Substantia nigra (tissue), 51 donors: ENCODE measurements at places on chromosomes 12 and 14.

GRCh38 chr12:30155001-30155730 is 371.4 kb upstream of the TMTC1 start:
- DNase-seq = no peak

DNA sequence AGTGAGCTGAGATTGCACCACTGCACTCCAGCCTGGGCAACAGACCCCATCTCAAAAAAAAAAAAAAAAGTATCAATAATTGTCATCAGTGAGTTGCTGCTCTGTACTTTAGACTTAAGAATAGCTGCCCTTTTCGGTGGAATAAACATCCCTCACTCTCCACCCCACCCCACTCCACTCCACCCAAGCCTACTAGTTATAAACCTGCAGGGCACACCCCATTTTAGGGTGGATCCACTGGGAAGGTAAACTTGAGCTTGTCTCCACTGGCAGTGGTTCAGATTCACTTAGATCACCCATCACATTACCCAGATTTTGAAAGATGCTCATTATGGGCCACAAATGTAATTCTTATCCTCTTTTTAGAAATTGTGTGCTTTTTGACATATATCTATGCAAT is 106.4 kb downstream of the GPR135 start:
- no peak for DNase-seq

- DNase-seq = no peak
Measured at GRCh38 chr14:66115740-66116502, 370.2 kb upstream of the CCDC196 start.

DNA sequence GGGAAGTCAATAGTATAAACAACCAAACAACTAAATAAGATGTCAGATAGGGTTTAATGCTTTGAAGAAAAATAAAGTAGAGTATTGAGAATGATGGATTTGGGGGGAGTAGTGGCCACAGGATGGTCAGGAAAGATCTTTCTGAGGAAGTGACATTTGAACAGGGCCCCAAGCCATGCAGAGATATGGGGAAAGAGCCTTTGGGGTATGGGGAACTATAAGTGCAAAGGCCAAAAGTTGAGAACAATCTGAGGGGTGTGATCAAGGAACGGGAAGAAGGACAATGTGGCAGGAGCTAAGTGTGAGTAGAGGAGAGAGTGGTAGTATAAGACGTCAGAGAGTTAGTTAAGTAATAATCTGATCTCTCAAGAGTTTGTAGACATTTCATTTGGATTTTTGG is 1.3 kb downstream of the MRPS35 start:
- DNase-seq = no peak

DNA sequence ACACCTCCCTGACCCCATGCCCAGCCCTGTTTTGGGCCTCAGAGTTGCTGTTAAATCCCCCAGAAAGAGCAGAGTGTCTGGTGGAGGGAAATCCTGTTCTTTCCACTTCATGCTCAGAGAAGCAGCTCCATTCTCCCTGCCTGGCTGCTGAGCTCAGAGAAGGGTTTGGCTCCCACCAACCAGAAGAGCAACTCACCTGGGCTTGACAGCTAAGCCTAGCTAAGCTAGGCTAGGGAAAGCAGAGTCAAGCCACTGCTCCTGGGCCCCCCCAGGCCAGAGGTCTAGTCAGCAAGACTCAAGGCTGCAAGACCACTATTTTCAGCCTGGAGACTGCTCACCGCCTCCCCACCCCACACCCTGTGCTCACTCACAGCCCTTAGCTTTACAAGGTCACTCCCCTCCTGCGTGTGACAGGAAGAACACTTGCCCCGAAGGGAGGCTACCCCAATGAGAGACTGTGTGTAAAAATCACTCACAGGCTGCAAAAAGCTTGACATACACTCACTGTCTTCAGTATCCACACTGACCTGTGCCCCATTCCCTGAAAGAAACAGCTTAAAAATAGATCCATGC is 13.5 kb downstream of the GSC start:
- DNase-seq = no peak

DNA sequence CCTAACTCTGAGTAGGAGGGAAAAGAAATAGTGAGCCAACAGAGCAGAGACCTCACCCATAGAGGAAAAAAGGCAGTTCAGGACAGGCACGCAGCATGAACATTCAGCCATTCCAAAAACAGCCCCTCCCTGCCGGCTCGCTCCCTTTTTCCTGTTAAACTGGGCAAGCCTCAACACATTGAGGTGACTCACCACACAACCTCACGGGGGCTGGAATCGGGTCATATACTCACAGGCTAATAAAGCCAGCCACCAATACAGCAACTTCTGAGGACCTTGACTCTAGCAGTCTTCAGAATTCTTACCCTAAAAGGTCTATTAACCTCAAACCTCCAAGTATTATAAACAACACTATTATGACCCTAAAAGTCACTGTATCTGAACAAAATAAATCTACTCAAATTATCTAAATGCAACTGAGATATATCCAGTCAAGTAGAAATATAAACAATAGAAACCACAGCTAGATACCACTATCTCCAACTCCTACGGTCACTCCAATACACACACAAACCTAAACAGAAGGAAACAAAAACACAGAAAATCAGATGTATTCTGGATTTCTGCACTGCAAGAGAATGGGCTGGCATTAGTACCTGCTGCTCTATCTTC is 6.3 kb downstream of the YBX3 start:
- DNase-seq = peak; percentile 15

- no peak for DNase-seq
Measured at GRCh38 chr12:132439333-132439904, 50.5 kb upstream of the FBRSL1 start.

DNA sequence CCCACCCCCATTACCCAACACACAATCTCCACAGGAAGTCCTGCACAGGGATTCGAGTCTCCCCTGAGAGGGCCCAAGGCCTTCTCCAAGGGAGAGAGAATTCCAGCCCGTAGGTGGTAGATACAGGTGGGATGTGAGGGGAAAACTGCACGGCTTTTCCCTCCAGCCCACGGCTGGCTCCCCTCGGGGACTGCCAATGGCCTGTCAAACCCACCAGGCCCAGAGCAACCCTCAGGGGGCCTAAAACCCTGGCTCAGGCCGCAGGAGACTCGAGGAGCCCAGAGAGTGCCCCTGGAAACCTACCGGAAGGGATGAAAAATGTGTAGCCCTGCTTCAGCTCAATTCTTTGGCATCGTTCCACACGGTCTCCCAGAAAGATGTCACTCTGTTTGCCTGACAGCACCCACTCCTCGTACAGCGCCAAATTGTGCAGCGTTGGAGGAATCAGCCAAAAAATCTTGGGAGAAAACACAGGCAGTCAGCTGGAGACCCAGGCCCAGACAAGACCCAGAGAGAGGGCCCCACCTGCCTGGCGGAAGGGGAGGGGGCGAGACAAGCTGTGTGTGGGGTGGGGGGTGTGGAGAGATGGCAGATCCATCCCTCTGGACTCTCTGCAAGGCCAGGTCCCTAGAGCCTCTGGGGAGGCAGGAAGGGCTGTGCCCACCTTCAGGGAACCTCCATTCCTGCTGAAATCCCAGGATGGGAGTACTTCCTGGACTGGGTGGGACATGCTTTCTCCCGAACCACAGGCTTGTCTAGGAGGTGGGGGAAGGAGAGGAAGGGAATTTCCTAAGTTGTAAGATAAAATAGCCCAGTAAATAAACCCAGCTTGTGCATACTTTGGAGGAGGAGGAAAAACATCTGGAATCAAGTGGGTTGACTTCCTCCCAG is 48.1 kb downstream of the KDM2B start:
- no peak for DNase-seq

GRCh38 chr12:2973566-2973965 is 14.4 kb downstream of the TEAD4 start:
- DNase-seq = no peak

DNA sequence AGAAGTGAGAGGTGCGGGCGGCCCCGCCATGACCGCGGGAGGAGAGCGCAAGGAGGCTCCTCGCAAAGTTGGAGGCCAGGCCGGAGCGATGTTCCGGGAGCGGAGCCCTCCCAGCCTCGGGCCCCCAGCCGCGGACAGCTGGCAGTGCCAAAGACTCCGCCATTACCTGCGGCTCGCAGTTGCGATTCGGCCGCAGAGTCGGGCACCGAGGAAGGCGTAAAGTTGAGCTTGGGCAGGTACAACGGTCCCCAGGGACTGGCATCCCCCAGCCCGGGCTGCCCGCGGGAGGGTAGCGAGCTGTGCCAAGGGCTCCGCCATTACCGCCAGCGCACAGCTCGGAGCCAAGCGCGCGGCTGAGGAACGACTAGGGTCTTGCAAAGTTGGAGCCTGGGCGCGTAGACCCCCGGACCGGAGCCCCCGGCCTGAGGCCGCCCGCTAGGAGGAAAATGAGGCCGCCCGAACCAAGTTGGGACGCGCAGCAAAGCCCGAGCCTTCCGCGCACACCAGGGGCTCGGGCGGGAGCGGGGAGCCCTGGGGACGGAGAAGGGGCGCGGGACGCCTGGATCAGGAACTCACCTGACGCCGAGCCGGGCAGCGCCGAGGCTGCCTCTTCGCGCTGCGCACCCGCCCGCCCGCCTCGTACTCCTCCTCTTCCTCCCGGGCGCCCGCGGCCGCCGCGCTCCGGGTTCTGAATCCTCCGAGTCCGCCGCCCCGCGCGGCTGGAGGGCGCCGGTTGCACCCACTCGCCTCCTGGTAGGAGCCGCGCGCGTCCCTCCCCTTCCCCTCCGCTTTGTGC is 677 bp downstream of the NOS1 start:
- DNase-seq = no peak

GRCh38 chr12:5777451-5777850 is 167.6 kb downstream of the ANO2 start:
- no peak for DNase-seq

DNA sequence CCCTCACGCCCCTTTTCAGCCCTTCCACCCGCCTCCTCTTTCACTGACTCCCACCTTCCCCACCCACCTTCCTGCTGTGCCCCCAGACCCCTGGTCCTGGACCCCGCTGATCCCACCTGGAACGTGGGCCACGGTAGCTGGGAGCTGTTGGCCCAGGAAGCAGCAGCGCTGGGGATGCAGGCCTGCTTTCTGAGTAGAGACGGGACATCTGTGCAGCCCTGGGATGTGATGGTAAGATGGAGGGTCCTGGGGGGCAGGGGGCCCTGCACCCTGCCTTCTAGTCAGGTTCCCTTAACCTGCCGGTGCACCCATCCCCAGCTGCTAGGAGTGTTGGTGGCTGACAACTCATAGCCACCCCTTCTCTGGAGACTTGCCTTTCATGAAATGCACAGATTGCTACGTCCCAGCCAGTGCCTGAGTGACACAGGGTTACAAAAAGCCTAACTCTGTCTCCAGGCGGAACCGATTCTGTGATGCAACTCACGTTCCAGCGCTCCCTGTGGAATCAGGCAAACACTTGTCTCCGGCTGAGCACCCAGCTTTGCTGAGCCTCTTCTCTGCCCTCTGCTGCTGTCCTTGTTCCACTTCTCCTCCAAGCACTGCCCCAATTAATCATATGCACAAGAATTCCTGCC is 15.0 kb upstream of the OAS2 start:
- no peak for DNase-seq

- DNase-seq = no peak
Measured at GRCh38 chr12:89791286-89791685, 82.6 kb upstream of the ATP2B1 start.

DNA sequence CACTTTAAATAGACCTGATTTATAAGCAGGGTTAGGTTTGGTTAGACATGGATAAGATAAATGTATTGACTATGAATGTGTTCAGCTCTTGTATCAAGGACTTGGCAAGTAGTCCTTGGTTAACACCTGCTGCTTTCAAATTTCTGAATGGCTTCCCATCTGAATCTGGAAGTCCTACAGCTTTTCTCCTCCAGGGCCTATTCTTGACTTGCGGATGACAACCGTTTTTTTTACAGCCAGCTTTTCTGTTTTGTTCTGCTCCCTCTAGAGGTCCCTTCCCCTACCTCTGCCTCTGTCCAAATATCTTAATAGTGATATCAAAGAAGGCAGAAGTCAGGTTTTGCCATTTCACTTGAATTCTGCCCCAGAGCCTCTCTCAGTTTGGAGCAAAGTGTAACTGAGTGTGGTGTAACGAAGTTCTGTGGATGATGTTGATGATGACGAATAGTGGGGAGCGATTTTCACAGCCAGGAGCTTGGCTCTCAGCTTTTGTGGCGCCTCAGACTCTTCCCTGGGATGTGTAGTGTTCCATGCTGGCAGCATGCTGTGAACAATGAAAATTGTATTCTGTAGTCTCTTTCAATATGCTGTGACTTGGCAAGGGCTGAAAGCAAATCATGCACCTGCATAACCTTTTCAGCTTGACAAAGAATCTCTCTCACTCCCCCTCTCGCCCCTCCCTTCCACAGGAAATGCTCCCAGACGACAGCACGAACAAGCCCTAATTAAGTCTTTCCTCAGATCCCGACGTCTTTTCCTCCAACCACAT is 5.0 kb upstream of the SLC4A8 start:
- DNase-seq = no peak

GRCh38 chr14:56797569-56798446 is 12.5 kb downstream of the OTX2 start:
- DNase-seq = no peak

GRCh38 chr12:89874146-89874545 is 165.5 kb upstream of the ATP2B1 start:
- DNase-seq = no peak

- no peak for DNase-seq
Measured at GRCh38 chr14:100299238-100299560, 7.0 kb downstream of the SLC25A29 start.

- DNase-seq = no peak
Measured at GRCh38 chr12:123942238-123942653, 30.4 kb downstream of the CCDC92 start.

DNA sequence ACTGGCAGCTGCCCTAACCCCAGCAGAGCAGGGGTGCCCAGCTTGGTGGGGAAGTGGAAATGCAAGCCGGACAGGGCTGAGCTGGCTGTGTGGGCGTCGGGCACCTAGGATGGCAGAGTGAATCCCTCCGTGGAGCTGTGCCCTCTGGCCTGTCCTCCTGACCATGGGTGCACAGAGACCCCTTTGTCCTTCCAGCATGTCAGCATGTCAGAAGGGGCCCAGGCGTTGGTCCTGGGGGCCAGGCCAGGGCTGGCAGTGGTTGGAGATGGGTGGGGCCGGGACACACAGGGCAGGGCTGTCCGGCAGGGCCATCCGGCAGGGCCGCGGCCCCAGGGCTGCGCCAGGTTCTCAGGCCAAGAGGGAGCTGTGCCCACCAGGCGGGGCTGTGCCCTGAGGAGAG is 8.8 kb upstream of the TEX22 start:
- peak; percentile 27 for DNase-seq

GRCh38 chr12:63893170-63893569 is 48.7 kb downstream of the SRGAP1 start:
- DNase-seq = no peak
